Nephron progenitor cell (in vitro differentiated cells): ENCODE measurements at places on chromosomes 4 and X.
A peak's percentile ranks its signal among the peaks of the same experiment; 100 is the strongest.

- no peak for DNase-seq
- H3K27me3 ChIP-seq: peaks cover 3% of the 10 kb centered on the region
- H3K4me3 ChIP-seq: no peak overlapping the region
- H3K27ac ChIP-seq: no peak overlapping the region
- peaks cover 57% of the 10 kb centered on the region for H3K36me3 ChIP-seq
- H3K4me1 ChIP-seq: peaks cover 39% of the 10 kb centered on the region
Observed at GRCh38 chr4:98652996-98653395, 5.4 kb downstream of the TSPAN5 start.

- peaks cover 11% of the 10 kb centered on the region for H3K4me1 ChIP-seq
- no peak for DNase-seq
- H3K27ac ChIP-seq: no peak overlapping the region
- H3K27me3 ChIP-seq: peaks cover 4% of the 10 kb centered on the region
Observed at GRCh38 chrX:130100180-130100579, 10.1 kb downstream of the ELF4 start.

DNA sequence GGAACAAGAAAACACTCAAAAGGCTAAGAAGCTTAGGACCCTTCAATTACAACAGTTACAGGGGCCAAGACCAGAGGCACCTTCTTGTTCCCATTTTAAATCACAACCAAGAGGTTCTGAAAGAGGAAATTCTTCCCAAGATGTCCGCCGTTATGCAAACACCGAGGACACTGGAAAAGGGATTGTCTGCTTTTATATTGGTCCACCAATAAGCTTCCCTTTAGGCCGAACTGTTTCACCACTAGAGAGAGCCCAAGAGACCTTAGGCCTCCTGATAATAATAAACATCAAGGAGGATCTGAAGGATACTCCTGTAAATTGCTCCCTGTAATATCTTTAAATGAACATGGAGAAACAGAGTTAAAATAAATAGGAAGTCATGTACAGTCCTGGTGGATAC lies 92.6 kb upstream of the NLRP2B start:
- H3K27ac ChIP-seq: no peak overlapping the region
- H3K4me3 ChIP-seq: no peak overlapping the region
- no peaks in the 10 kb centered on the region for H3K27me3 ChIP-seq
- DNase-seq: no peak

DNA sequence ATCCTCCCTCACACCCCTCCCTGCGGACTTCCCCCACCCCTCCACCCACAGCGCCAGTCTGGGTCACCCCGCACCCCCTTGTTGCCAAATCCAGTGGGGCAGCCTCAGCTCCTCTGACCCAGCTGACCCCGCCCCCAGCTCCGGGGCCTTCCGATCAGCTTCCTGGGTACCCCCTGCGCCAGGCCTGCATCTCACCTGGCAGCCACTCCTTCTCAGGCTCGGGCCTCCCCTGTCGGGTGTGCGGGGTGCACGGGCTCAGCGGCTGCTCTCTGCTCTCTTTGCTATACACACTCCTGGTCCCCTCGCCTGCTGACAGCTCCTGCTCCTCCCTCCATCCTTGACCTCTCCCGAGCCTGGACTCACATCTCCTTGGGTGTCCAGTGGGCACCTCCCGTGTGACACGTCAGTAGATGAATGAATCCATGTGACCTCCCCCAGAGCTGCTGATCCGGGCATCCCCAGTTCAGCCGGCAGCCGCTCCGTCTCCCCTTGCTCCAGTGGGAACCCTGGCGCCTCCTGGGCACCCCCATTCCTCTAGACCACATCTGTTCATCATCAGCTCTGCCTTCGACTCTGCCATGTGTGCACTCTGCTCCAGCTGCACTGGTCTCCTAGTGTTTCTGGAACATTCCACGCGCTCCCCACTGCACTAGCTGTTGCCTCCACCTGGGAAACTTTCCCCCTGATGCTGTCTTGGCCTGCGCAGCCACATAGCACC lies 9.9 kb downstream of the CFAP99 start:
- peak overlapping the region; percentile 62 for H3K27ac ChIP-seq
- no peak for DNase-seq
- H3K36me3 ChIP-seq: no peaks in the 10 kb centered on the region
- no peak overlapping the region for H3K4me3 ChIP-seq
- peaks cover 13% of the 10 kb centered on the region for H3K4me1 ChIP-seq
- H3K27me3 ChIP-seq: peaks cover 6% of the 10 kb centered on the region

- H3K36me3 ChIP-seq: no peaks in the 10 kb centered on the region
- peak overlapping the region; percentile 94 for H3K4me3 ChIP-seq
- H3K4me1 ChIP-seq: peaks cover 65% of the 10 kb centered on the region
- H3K27ac ChIP-seq: peak overlapping the region; percentile 95
- no peaks in the 10 kb centered on the region for H3K27me3 ChIP-seq
Observed at GRCh38 chr4:142405695-142406498, 440.2 kb downstream of the INPP4B start.

GRCh38 chr4:19030048-19030447 lies 1008.5 kb upstream of the LCORL start:
- H3K4me3 ChIP-seq: no peak overlapping the region
- H3K27me3 ChIP-seq: no peaks in the 10 kb centered on the region
- H3K27ac ChIP-seq: no peak overlapping the region
- H3K4me1 ChIP-seq: peaks cover 19% of the 10 kb centered on the region
- no peak for DNase-seq
- H3K36me3 ChIP-seq: no peaks in the 10 kb centered on the region

GRCh38 chr4:159047478-159048165 lies 55.3 kb upstream of the RAPGEF2 start:
- no peaks in the 10 kb centered on the region for H3K36me3 ChIP-seq
- H3K27me3 ChIP-seq: peaks cover 2% of the 10 kb centered on the region
- peaks cover 24% of the 10 kb centered on the region for H3K4me1 ChIP-seq
